ENCODE measurements at places on chromosomes 5 and 9.
A peak's percentile ranks its signal among the peaks of the same experiment; 100 is the strongest.

DNA sequence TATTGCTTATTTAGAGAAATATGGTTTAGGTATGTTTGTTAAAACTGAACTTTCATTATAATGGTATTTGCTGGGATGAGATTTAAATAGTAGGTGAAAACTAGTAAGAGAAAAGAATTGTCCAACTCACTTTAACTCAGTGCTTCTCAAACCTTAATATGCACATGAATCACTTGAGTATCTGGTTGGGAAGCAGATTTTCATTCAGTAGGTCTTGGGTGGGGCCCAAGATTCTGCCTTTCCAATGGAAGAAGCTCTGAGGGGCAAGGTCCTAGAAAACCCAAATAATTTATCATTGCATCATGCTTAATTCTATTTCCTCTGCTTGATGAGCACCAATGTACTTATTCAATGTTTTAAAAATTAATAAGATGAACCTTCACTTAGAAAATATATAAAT, 262.6 kb downstream of the KIAA0825 start:
- DNase-seq = no peak

DNA sequence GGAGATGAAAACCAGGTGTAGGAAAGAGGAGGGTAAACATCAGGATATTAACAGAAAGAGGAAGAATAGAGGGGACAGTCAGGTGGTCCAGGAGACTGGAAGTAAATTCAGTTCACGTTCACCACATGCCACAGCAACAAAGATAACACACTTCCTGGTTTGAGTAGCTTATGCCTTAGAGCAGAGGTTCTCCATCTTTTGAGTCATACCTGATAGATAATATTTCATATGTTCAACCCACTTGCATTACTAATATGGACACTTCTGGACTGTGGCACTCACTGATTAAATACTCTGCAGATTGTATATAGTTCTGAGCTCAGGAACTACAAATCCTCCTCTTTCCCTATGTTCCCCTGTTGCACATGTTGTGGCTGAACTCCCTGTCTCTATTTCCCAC, 179.9 kb upstream of the NR3C1 start:
- DNase-seq = no peak

- no peak for DNase-seq
Observed at GRCh38 chr5:82314964-82315758, 37.0 kb upstream of the RPS23 start.

GRCh38 chr5:55347786-55348185, 40.0 kb downstream of the MTREX start:
- DNase-seq = no peak

DNA sequence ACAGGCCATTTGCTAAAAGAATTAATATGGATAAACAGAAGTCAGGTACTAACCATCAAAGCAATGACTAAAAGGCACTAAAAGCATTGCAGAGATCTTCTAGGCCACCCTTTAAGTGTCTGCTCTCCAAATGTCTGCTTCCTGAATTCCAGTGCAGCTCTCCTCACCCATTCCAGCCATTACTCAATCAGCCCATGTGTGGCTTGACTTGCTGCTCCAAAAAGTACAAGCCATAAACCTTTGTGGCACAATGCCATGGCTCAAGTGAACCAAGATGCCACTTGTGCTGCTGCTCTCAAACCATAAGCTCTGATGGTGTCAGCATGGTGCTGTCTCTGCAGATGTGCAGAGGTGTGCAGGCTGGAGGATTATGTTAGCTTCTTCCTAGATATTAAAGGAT, 290.2 kb upstream of the POU5F2 start:
- DNase-seq = no peak

GRCh38 chr9:124209774-124210173, 48.0 kb upstream of the NEK6 start:
- no peak for DNase-seq

DNA sequence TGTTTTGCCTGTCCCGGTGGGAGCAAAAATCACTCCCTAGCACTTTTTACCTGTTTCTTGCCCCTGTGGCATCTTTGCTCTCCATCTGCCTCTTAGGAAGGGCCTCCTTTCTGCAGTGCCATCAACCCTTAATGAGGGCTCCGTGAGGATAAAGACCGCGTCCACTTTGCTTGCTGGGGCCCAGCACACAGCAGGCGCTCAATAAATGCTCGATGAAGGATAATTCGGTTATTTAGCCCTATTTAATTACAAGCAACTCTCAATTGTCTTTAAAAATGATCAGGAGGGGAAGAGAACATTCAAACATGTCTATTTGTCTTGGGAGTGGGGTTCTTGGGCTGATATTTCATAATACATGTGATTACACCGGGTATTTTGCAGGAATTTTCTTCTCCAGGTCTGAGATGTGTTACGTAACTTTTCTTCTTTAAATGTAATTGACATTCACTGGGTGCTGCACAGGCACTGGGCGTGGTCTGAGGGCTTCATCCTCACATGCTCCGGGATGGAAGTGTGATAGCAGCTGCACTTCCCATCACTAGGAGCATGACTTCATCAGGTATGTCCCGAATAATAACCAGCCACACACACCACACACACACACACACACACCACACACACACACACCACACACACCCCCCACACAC, 19.8 kb upstream of the NTNG2 start:
- no peak for DNase-seq

- DNase-seq = no peak
Observed at GRCh38 chr9:135992486-135993408, 31.6 kb upstream of the UBAC1 start.

GRCh38 chr5:113336975-113337374, 97.8 kb downstream of the TSSK1B start:
- DNase-seq = no peak

DNA sequence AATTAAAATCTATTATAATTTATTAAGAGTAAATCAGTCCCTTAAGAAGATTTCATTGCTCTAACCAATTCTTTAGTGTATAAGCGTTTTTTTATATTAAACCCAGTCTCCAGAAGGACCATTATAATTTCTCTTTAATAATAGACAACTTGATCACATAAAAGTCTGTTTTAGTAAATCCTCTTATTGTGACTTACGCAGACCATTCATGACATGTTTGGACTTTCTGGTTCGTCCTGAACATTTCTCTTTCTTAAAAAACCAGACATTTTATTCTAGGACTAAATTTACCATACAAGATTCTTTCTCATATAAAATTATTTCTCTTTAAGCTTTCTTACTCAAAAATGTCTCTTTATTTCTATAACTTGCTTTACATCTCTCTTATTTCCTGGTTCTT, 196.2 kb upstream of the RAI14 start:
- no peak for DNase-seq

DNA sequence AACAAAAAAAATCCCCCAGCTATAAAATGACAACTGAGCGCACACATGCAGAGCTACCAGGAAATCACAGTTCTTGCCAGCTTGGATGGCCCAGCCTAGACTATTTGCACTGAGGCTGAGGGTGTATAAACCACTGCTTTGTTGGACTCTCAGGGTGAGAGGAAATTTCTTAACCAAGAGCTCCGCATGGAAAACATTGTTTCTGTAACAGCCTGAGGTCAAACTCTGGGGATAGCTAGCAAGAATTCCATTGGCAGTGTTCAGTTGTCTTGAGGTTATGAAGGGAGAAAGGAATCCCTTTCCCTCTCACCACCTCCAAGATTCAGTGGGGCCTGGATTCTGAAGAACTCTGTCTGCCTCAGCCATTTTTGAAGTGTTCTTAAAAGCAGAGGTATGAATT, 360.0 kb downstream of the OSTF1 start:
- no peak for DNase-seq

- DNase-seq = no peak
Observed at GRCh38 chr5:1438871-1439270, 6.4 kb downstream of the SLC6A3 start.

- DNase-seq = no peak
Observed at GRCh38 chr9:71793386-71794105, 25.2 kb upstream of the CEMIP2 start.

- DNase-seq = no peak
Observed at GRCh38 chr5:88675708-88676636, 207.0 kb downstream of the MEF2C start.

DNA sequence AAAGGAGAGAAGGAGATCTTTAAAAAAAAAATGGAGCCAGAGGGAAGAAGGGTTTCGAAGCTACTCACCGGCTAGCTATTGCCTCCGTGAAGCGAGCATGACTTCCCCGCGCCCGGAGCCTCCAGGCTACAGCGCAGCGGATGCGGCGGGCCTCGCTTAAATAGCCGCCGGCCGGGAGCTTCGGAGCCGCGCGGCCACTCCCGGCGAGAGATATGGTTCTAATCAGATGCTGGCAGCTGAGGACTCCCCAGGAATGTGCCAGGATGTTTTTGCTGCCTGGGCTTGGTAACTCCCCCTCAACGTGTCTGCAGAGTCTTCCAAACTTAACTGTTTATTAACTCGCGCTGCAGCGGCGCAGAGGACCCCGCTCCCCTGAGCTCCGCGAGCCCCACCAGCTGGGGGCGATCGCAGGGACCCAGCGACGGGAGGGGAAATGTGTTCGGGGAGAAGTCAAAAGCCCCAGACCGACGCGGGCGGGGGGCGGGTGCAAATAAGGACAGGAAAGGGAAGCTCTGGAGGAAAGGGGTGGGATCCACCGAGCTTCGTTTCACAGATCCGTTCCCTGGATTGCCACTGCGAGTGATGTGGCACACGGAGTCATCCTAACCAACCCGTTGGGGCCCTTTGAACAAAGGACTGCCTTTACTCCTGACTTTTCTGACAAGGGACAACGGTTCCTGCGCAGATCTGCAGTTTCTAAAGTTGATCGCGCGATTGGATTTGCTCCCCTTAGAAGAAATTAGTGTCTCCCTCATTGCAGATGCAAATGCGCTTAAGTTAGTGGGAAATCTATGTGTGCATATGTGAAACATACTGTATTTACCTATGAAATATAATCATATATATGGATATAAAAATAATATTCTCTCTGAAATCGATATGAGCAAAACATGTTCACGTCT, at the start of gene DAB2:
Gene DAB2, minus strand, starts transcription at position 245 of the 902 bp plus-strand sequence. CDS start 30,660 bp downstream, outside the sequence.
- DNase-seq = no peak

DNA sequence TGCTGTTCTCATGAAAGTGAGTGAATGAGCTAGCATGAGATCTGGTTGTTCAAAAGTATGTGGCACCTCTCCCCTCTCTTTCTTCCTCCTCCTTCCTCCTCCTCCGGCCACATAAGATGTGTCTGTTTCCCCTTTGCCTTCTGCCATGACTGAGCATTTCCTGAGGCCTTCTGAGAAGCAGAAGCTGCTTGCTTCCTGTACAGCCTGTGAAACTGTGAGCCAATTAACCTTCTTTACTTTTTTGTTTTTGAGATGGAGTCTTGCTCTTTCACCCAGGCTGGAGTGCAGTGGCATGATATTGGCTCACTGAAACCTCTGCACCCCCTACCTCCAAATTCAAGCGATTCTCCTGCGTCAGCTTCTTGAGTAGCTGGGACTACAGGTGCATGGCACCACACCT, 6.1 kb downstream of the S100Z start:
- no peak for DNase-seq

DNA sequence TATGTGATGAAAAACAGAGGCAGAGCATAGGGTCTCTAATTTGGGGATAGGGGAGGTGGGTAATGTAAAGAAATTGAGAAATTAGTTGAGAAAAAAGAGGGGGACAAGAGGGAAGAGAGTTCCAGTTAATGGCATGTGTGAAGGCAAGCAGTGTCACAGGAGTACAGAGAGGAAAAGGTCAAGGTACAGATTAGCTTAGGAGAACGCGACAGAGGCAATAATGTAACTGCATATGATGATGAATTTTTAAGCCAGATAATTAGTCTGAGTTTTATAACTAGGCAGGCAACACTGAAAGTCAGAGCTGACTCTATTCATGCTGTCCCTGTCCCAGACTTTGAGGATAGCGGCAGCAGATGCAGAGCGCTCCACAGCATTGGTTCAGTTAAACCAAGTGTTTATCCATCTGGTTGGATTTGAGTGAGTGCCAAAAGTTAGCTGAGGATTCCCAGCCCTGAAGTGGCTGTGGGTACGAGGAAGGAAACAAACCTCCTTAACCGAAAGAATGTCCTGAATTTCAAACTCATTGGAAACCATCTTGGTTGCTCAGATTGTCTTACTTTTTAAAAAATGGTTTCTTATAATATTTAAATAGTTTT, 315.2 kb downstream of the ARHGAP26 start:
- DNase-seq = no peak

GRCh38 chr5:73298772-73299630, 126.0 kb downstream of the TMEM174 start:
- peak; percentile 19 for DNase-seq

GRCh38 chr9:131487621-131488031, 15.1 kb upstream of the POMT1 start:
- no peak for DNase-seq

- DNase-seq = no peak
Observed at GRCh38 chr5:111972548-111972947, 215.6 kb upstream of the NREP start.

GRCh38 chr9:107222020-107222522, 61.0 kb upstream of the RAD23B start:
- DNase-seq = no peak

DNA sequence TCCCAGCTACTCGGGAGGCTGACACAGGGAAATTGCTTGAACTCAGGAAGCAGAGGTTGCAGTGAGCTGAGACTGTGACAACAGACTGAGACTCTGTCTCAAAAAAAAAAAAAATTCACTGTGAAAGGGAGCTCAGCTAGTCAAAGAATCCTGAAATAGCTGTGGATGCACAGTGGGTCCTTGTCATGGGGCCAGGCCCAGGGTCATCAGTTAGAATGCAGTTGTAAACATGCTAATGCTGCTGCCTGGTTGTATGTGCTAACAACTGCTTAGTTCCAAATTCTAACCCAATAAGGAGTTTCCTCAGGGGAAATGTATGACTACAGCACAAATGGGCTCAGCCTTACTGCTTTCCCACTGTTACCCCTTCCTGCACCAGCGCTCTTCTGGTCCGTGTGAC, 84.0 kb downstream of the PALM2AKAP2 start:
- no peak for DNase-seq

DNA sequence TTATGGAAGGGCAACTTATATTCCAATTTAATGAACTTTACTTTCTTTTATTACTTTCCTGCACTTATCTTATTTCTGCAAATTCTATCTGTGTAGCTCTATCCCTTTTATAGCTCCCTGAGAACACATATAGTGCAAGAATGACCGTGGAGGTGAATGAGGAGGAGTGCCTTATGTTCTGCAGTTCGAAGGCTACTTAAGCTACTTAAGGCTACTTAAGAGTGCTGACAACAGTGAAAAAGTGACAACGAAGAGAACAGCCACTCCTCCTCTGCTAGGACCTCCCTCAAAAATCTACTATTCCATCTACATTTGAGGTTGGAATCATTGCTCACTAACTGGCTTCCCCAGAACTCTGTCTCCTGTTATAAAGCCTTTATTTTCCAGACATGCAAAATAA, 1365.7 kb upstream of the C9orf72 start:
- DNase-seq = no peak
